ENCODE measurements at places on chromosomes 2 and 18.
A peak's percentile ranks its signal among the peaks of the same experiment; 100 is the strongest.

DNA sequence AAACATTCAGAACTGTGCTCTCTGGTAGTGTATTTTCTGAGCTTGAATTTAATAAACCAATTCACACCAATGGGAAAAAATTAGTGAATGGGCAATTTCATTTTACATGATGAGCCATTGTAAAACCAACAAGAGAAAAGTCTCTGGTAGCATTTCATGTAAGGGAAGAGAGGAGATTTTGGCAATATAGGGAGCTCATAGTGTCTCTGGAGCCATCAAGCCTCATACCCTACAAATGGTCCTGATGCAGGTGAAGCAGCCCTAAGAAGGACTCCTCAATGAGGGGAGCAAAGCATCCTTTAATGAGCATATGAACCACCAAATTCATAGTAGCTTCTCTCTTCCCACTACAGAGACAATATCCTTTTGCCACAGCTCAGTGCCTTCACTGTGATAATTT is 373.0 kb downstream of the RIT2 start:
- no peak for DNase-seq

DNA sequence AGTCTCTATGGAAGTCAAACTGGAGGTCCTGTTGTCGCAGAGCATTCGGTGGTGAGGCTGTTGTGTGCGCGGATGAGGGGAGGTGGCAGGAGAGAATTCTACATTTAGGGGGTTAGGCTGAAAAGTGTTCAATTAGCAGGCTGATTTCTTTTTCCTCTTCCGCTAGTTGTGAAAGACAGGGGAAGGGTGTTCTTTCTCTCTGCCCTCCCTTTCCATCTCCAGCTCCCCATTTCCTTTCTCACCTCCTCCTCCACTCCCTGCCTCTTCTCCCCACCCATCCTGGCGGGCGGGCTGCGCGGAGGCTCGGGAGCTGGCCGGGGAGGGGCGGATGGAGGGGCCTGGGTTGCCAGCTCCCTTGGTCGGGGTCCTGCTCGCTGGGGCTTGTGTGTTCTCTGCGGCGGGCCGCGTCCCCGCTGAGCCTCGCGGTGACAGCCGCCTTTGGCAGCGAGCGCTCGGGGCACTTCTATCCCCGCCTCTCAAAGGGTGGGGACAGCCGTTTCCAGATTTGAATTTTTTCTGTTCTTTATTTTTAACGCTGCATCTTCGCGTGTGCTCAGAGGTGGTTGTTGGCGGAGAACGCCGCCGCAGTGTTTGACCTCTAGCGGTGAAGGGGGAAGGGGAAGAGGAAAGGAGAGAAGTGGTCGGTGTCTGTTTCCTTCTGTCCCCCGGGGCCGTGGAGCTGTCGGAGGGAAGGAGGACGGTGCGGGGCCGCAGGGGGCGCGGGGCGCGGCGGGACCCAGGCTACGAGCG is 3.6 kb downstream of the SOX11 start:
- no peak for DNase-seq

DNA sequence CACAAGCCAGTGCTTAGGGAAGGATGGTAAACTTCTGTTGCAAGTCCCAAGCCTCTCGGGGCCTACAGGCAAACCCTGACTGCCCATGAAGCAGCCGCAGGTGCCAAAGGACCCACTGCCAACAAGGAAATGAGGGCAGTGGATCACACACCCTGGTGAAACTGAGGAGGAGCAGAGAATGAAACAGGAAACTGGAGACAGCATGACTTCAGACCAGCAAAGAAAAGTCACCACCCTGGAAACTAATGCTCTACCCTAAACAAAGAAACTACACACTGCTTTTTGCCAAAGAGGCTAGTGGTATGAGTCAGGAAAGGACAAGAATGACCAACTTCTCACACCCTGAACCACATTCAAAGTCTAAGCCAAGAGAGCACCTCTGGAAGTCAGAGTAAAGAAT is 97.2 kb downstream of the MYO5B start:
- peak; percentile 70 for DNase-seq

- DNase-seq, result no peak
Observed at GRCh38 chr2:212737392-212738172, 199.0 kb upstream of the ERBB4 start.

- DNase-seq, result no peak
Observed at GRCh38 chr2:196963043-196963442, 36.5 kb upstream of the PGAP1 start.
